ENCODE measurements at places on chromosomes 16 and 17.

GRCh38 chr17:40556884-40557414 is 8.3 kb downstream of the CCR7 start:
- DNase-seq = peak; percentile 32

- DNase-seq = no peak
Measured at GRCh38 chr17:1469231-1469852, 13.3 kb upstream of the CRK start.

DNA sequence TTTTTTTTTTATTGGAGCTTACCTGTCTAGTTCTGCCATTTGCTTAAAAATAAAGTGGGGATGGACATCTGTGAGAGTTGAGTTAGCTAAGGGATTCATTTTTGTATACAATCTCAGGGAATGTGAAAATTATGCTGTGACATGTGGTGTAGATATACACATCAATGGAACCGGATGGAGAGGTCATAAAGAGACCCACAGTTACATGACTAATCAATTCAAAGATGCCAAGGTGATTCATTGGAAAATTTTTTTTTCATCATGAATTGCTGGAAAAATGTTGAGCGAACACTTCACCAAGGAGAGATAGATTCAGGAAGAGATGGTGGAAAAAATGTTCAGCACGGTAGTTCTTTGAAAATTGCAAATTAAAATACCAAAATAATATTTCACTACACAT is 605.4 kb upstream of the KIF2B start:
- no peak for DNase-seq

- no peak for DNase-seq
Measured at GRCh38 chr17:1022278-1023024, 25.5 kb downstream of the TIMM22 start.

- no peak for DNase-seq
Measured at GRCh38 chr16:47392081-47392480, 68.8 kb downstream of the ITFG1 start.

- no peak for DNase-seq
Measured at GRCh38 chr16:4972938-4973587, 14.9 kb downstream of the SEC14L5 start.

DNA sequence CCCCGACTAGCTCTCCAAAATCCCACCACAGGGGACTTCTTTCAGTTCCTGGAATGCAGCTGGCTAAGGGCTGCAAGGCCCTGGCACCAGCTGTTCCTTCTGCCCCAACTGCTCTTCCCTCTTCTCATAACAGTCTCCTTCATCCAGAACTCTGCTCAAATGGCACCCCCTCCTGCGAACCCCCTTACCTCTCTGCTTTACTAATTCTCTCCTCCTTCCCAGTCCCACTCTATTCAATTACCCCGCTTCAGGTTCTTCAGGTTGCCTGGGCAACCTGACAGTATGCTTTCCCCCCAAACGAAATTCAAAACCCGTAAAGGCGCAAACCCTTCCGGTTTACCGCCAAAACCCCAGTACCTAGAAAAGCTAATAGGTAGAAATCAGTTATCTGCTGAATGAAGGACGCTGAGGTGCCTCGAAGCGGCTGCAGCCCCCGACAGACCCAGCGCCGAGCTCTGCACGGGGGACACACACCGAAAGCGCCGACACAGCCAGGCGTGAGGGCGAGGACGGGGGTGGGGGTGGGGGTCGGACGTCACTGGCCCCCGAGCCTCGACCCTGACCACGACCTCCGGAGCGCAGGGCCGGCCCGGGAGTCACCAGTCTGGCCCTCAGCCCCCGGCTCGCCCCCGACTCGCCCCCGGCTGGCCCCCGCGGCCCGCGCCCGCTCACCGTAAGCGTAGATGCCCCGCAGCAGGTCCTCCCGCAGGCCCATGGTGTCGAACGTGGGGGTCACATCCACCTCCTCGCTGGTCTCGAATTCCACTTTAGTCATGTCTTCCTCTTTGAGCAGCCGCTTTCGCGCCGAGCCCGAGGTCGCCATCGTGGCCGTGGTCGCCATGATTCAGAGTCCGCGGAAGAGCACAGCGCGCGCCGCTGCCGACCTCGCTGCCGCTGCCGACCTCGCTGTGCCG is 550 bp downstream of the EIF4A3 start:
- no peak for DNase-seq

- DNase-seq = no peak
Measured at GRCh38 chr16:73882033-73882432, 414.6 kb upstream of the PSMD7 start.

GRCh38 chr17:71338396-71338795 is 782.4 kb upstream of the SOX9 start:
- DNase-seq = no peak

DNA sequence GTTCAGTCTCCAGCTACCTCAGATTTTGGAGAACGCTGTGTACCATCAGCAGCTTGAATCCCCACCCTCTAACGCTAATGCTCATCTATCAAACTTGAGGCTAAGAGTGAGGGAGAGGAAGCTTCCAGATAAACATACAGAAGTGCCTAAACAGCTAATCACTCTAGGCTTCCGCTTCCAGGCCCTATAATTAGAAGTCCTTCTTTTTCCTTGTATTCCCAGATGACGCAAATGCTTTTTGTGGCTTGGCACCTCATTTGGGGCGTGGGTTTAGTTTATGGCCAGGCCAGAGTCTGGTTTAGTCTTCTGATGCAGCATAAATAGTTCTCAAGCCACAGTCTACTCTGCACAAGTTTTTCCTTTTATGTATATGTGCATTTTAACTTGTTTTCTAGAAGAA is 263.4 kb downstream of the BCAS3 start:
- DNase-seq = no peak

GRCh38 chr17:34437188-34437587 is 74.2 kb upstream of the CCL1 start:
- DNase-seq = no peak

- DNase-seq = no peak
Measured at GRCh38 chr16:5837007-5837670, 739.5 kb upstream of the EEF2KMT start.
